Upper lobe of left lung (tissue), 6 donors: ENCODE measurements at places on chromosomes 6 and 20. TPM values are rescaled to one million over a fixed set of nuclear protein-coding genes. Genes with fewer than 3 reads are reported as not detected.
A peak's percentile ranks its signal among the peaks of the same experiment; 100 is the strongest.

GRM1 gene
- total RNA-seq, result not detected

BANF2 gene
- not detected for total RNA-seq

RCAN2 gene
- total RNA-seq, result 14.6 TPM

C20orf144 gene
- total RNA-seq, result not detected

CST7 gene
- not detected for total RNA-seq

CRISP2 gene
- total RNA-seq, result not detected

OLIG3 gene
- total RNA-seq, result not detected

PTCHD4 gene
- total RNA-seq, result 0.78 TPM

CYP39A1 gene
- 4.1 TPM for total RNA-seq

FABP7 gene
- total RNA-seq, result not detected

CTAGE9 gene
- total RNA-seq, result not detected

SAMD10 gene
- 6.2 TPM for total RNA-seq

TCP11 gene
- total RNA-seq, result 0.89 TPM

DZANK1 gene
- 1.8 TPM for total RNA-seq

GRCh38 chr6:20870021-20870420 lies 335.8 kb downstream of the CDKAL1 start:
- no peak for DNase-seq

- DNase-seq, result no peak
These were observed 462 bp upstream of the SLC35B3 start for GRCh38 chr6:8435845-8436168.

DNA sequence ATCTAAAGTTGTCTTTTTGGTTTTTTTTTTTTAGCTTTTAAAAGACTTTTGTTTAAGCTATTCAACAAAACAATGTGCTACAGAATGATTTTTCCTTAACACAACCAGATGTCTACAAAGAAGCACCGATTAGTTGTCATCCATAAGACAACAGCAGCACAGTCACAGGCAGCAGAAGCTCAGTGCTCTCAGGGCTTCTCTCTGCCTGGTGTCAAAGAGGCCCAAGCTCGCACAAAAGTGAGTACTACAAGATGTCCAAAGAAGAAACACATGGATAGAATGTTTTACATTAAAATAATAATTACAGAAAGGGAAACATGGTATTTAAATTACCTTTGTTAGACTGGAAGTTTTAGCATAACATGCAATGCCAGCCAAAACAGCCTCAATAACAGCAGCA lies 81.6 kb downstream of the DNAAF9 start:
- no peak for DNase-seq

DNA sequence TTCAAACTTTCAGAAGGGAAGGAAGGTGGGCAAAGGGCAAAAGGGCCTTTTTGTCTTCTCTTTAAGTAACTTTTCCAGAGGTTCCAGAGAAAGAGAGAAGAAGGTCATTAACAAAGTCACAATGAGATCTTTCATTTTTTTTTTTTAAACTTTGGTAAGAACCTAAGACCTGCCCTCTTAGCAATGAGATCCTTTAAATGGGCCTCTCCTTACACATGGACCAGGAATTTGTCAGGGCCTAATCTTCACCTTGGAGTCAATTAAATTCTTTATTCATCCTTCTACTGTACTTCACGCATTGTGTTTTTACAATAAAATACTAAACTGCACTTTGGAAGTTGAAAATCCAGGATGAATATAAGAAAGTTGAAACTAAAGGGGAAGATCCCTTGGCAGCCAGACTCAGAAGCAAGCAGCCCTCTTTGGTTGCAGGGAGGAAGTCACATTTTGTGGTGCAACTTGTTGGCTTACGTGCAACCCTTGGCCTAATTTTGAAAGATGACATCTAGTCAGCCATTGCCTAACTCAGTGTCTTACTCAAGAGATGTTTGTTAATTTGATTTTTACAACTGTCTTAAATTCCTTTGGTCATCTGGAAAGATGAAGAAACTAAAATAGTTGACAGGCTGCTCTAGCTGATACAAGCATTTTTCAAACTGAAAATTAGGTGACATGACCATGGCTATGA lies 11.9 kb upstream of the TMEM170B start:
- DNase-seq, result no peak

GRCh38 chr6:14386668-14387067 lies 269.1 kb downstream of the CD83 start:
- no peak for DNase-seq

DNA sequence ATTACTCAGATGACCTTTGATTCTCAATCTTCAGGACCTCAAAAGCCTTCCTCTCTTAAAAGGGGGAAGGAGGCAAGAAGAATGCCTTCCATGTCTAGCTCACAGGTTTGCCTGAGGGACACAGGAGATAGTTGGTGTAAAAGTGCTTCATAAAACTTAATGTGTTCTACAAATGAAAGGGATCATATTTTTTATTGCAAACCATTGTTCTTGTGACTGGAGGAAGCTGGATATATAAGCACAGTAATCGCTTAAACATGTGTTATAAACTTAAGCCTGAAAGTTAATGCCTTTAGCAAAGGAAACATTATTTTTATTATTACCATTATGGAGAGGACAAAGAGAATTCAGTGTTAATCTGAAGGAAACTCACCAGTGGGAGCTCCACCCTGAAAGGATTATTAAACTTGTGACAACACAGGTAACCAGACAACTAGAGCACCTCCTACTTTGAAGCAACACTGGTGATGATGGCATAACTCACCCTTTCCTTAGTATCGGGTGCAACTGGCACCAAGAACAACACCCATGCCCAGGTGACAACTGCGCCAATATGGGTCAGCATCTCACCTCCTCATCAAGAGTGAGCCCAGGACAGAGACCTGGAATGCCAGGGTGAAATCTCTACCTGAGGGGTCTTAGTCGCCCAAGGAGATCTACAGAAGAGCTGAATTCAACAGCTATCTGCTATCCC lies 288.7 kb upstream of the PRDM1 start:
- DNase-seq, result no peak

GRCh38 chr20:1448081-1448620 lies 18.5 kb downstream of the NSFL1C start:
- DNase-seq, result no peak

GRCh38 chr20:25327521-25328235 lies 63.0 kb downstream of the ABHD12 start:
- DNase-seq, result no peak

GRCh38 chr20:5686384-5687105 lies 63.7 kb upstream of the SHLD1 start:
- DNase-seq, result no peak

DNA sequence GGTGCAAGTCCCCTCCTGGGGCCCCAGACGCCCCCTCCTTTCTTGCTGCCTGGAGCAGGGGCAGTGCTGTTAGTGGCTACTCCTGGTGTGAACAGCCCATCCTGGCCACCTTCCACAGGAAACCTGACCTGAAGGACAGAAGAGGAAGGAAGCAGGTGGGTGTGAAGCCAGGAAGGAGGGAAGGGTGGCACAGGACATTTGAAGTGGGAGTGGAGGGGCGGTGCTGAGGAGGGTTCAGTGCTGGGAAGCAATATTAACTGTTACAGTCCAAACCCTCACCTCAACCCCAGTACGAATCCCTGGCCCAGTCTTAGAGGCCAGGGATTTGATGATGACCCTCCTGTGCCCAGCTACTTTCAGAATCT lies 766 bp downstream of the PRICKLE4 start:
- DNase-seq, result no peak

DNA sequence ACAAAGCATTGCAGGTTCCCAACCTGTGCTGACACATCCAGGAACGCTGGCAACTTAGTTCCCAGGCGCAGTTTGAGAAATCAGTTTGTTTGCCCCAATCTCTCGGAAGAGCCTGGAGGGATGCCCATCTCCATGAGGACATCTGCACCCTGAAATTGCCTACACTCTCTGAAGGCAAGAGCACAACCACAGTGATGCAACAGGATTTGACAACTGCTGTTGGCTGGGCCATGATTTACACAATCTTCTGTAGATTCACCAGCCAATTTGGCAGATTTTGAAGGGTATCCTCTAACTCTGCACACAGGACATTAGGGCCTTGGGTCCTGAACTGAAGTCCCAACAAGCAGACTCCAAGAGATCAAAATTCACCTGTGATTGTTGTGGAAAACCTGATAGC lies 3.4 kb downstream of the APMAP start:
- DNase-seq, result peak; percentile 21

DNA sequence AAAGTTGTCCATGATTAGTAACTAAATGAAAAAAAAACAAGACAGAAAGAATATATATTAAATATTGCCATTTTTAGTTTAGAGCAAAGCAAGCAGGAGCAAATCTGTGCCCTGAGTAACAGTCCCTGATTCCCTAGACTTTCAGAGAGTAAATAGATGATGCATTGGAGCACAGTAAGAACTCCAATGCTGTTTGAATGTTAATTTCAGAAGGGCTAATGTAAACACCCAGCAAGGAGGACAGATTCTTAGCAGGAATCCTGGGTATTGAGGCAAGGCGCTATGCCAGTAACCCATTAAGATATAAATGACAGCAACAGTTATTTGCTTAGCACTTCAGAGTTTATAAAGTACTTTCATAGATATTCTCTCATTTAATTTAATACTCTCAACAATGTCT lies 15.6 kb upstream of the NRSN1 start:
- no peak for DNase-seq

DNA sequence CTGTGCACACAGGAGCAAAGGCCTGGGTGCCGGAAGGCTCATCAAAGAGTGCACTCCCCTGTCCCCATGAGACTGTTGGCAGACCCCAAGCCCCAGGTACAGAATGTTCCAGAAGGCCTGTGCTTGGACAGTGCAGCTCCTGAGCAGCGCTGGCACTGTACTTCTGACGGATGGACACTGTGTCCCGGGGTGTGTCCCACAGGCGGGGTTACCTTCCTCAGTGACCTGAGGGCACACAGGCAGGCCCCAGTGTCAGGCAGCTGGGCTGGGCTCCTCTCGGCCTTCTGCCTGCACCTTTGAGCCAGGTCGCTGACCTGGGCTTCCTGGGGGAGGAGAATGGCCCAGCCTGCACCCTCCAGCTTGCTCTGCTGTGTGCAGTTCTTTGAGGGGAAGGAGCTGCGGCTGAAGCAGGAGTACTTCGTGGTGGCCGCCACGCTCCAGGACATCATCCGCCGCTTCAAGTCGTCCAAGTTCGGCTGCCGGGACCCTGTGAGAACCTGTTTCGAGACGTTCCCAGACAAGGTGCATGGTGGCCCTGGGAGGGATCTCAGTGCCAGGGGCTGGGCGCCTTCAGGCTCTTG lies 30.1 kb downstream of the PYGB start:
- DNase-seq, result no peak

GRCh38 chr20:10670501-10671220 lies 3.1 kb downstream of the JAG1 start:
- no peak for DNase-seq

GRCh38 chr20:44219170-44219730 lies 8.7 kb upstream of the OSER1 start:
- no peak for DNase-seq

DNA sequence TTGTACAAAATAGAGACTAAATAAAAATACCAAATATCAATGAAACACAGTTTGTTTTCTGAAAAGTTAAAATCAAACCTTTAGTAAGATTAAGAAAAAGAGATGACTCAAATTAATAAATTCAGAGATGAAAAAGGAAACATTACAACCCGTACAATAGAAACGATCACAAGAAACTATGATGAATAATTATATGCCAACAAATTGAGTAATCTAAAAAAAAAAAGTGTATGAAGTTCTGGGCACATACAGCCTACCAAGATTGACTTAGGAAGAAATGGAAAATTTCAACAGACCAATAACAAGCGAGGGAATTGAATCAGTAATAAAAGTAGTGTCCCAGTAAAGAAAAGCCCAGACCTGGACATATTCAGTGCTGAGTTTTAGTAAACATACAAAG lies 94.8 kb downstream of the STXBP5 start:
- no peak for DNase-seq

DNA sequence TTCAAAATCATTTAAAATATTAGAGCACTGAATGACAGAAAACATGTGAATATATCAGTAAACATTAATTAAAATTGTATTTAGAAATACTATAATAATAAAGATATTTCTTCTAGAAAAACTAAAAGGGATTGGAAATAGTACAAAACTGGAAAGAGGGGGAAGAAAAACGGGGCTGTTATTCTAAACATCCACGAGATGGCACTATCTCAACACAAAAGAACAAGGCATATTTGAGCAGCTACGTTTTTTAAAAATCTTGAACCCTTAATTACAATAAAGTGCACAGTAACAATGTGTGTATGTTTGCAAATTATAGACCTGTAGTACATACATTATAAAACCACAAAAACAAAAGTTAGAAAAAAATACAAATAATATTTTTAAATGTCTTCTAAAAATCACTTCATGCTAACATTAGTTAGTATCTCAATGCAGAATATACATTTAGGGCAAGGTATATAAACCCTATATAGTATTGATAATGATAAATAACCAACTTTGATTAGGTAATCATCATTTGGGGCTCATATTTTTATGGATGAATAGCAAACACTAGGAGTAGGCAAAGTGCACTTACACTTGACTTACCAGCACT lies 42.5 kb upstream of the PNISR start:
- no peak for DNase-seq

DNA sequence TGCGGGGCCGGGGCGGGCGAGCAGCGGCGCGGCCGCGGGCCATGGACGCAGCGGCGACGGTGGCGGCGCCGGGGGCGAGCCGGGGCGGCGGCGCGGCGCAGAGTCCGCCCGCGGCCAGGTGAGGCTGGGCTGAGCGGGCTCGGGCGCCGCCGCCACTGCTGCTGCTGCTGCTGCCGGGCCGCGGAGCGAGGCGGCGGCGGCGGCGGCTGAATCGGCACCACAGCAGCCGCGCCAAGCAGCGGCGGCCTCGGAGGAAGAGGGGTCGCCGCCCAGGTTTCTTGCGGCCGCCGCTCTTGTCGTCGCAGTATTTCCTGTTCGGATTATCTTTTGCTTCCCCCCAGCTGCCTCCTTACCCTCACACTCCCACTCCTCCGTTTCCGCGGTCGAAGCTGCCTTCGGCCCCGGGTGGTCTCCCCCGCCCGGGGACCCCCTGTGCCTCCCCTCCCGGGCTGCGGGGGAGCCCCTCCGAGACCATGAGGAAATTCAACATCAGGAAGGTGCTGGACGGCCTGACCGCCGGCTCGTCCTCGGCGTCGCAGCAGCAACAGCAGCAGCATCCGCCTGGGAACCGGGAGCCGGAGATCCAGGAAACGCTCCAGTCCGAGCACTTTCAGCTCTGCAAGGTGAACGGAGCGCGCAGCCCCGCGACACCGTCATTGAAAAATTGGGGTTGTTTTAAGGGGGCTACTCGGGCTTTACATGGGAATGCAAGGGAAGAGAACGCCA lies at the start of gene STXBP5:
TSS of gene STXBP5 (plus strand) at position 358 of the 726 bp plus-strand sequence. CDS start at position 474, 116 bp downstream.
- DNase-seq, result peak; percentile 88

DNA sequence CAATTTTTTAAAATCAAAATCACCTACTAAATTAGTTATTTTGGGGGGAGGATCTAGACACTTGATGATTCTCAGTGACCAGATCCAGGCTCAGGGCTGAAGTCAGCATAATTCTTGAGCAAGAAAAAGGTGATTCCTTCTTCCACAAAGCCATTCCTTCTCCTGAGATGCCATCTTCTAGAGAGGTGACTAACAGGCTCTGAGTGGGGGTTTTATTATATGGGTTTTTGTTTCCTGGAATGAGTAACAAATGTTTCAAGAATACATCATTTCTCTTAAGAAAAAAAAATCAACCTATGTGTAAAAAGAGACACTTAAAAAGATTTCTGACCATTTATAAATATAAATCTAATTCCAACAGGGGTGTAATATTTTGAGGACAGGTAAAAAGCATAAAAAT lies 154.3 kb downstream of the NFATC2 start:
- DNase-seq, result no peak

- DNase-seq, result no peak
These were observed 297.2 kb downstream of the CDH26 start for GRCh38 chr20:60255415-60255814.
